DMS53 (cell line): ENCODE measurements at places on chromosomes 4 and X.

- no peak for DNase-seq
Observed at GRCh38 chr4:54278216-54278615, 49.1 kb downstream of the PDGFRA start.

DNA sequence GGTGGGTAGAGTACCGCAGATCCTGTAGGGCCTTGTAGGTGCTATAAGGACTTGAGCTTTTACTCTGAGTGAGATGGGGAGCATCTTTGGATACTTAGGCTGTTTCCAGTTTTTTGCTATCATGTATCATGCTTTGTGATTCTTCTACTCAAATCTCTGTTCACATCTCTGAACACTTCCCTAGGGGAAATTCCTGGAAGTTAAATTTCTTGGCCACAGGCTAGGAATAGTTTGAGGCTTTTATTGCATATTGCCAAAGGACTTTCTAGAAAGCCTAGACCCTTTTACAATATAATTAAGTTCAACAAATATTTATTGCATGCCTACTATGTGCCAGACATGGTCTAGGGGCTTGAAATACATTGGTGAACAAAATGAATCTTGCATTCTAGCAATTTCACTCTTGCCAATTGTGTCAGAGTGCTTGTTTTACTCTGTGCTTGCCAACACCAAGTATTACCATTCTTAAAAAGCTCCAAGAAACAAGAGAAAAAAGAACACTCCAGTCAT, 4.1 kb upstream of the PGRMC1 start:
- no peak for DNase-seq

- no peak for DNase-seq
Observed at GRCh38 chr4:158189422-158189821, 16.6 kb upstream of the GASK1B start.

DNA sequence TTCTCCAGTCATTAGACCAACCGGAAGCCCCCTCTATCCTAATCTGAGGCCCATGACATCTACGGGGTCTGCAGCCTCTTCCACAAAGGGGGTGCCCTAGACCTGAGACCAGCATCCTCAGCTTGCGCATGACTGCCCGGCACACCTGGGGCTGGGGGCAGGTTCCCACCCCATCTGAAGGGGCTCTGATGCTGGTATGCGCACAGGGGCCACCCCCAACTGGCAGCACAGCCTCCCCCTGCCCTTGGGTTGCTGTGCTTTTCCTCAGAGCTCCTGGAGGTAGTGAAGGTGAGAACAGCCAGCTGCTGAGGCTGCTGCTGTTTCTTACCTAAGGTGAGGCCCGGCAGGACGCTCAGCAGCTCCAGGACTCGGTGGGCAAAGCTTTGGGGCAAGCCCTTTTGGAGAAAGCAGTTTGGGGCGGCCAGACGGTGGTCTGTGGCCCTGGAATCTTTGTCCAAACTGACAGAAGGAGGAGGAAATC, 18.9 kb upstream of the CPLX1 start:
- DNase-seq, result no peak

DNA sequence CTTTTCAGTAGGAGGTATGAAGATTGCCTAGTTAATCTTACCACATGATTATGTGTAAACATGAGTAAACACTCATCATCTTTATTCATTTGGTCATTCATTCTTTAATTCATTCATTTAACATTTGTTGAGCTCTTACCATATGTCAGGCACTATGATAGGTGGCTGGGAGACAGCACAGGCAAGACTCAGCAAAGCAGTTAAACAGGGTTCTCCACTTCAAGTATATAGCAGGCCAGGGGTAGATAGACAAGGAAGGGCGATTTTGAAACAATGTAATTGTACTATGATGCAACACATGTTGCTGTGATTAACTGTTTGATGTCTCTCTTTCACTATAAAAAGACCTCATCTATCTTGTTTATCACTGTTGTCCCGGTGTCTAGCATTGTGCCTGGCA, 84.3 kb upstream of the GPR101 start:
- peak; percentile 21 for DNase-seq

DNA sequence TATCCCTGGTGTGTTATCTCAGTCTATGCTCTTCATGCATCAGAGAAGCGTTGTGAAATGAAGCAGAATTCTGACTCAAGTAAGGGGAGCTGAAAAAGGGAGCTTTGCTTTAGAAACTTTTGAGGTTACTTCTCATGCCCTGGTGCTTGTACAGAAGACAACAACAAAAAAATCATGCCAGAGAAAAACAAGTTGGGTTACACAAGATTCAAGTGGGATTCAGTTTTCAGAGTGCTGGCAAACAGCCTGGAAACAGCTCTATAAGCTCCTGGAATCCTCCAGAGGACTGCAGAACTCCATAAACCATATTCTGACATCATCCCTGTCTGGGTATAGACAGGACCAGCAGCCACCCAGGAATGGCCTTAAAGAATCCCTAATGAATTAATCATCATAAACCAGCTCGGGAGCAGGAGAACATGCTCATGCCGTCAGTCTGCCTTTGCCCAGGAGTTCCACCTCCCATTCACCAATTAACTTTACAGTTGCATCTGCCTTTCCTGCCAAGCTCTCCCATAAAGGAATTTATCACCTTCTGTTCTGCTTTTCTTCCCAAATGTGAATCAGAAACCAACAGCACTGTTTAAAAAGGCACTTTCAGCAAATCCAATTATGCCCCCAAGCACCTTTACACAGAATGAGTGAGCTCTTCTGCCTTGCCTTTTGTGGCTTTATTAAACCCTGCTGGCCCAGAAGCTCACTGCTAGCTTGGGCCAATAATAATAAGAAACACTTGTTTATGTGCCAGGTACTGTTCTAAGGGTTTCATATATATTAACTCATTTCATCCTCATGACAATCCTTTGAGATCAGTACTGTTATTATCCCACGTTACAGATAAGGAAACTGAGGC, 54.5 kb upstream of the FBXW7 start:
- peak; percentile 53 for DNase-seq

DNA sequence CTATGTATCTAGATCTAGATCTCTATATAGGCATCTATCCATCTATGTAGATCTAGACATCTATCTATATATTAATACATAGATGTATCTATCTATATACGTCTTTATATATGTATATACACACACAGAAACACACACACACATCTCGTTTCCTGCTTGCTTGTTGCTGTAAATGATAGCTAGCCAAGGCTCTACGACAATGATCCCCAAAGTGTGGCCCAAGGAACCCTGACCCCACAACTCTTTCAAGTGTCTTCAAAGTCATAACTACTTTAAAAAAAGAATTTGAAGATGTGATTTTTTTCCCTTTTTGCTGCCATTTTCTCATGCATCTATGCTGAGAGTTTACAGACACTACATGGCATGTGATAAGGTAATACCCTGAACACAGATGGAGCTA, 28.8 kb downstream of the GYG2 start:
- no peak for DNase-seq

GRCh38 chr4:41573502-41574001, 35.6 kb downstream of the LIMCH1 start:
- DNase-seq, result no peak

GRCh38 chr4:171432536-171432935, 380.7 kb upstream of the GALNTL6 start:
- no peak for DNase-seq

DNA sequence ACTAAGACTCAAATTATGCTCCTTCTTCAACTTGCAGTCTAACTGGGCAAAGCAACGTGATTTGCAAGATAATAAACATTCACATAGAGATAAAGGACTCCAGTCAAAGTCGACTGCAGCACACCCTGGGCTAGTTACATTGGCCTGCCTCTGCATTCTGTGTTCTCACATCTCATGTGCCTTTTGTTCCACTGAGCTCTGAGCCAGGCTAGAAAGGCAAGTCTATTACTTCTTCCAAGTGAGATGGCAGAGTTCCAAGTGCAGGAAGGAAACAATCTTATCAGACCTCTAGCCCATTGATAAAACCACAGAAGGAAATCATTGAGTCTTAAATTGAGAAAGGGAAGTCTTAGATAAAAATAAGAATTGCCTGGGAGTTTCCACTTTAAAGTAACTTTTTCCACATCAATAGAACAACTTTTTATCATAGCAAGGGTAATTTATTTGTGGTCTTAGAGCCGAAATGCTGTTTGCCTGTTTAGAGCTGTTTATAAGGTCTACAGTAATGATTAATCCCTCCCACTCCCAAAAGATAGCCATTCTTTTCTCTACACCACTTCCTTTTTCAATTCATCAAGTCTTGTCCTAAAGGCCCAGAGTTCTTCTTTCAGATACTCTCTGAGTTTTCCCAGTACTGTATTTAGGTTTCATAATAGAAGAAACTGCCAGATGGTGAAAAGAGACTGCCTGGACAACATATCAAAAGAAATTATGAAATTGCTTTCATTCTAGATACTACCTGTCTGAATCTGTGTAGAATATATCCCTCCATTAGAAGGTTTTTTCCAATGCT, 200.2 kb downstream of the GUCY2F start:
- DNase-seq, result no peak

DNA sequence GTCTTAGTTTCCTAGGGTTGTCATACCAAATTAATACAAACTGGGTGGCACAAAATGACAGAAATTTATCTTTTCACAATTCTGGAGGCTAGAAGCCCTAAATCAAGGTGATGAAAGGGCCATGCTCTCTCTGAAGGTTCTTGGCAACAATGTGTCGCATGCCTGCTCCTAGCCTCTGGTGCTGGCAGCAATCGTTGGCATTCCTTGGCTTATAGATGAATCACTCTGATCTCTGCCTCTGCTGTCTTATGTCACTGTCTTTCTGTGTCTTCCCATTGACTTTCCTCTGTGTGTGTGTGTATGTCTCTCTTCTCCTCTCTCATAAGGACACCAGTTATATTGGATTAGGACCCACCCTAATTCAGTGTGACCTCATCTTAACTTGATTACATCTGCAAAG, 15.9 kb upstream of the INTU start:
- DNase-seq, result no peak

GRCh38 chr4:79575709-79576428, 167.8 kb upstream of the GK2 start:
- no peak for DNase-seq

GRCh38 chrX:136954930-136955329, 74.4 kb upstream of the RBMX start:
- DNase-seq, result peak; percentile 58

GRCh38 chr4:25308761-25309160, 3.8 kb upstream of the ZCCHC4 start:
- no peak for DNase-seq

GRCh38 chr4:83782591-83782990, 246.7 kb downstream of the GPAT3 start:
- DNase-seq, result no peak

- peak; percentile 84 for DNase-seq
Observed at GRCh38 chr4:183240581-183241321, 79.3 kb downstream of the CLDN22 start.

GRCh38 chr4:106286611-106287010, 29.4 kb downstream of the TBCK start:
- no peak for DNase-seq

- DNase-seq, result no peak
Observed at GRCh38 chr4:183147196-183147595, 48.1 kb downstream of the WWC2 start.

- DNase-seq, result no peak
Observed at GRCh38 chr4:123776267-123776666, 379.7 kb downstream of the SPRY1 start.

DNA sequence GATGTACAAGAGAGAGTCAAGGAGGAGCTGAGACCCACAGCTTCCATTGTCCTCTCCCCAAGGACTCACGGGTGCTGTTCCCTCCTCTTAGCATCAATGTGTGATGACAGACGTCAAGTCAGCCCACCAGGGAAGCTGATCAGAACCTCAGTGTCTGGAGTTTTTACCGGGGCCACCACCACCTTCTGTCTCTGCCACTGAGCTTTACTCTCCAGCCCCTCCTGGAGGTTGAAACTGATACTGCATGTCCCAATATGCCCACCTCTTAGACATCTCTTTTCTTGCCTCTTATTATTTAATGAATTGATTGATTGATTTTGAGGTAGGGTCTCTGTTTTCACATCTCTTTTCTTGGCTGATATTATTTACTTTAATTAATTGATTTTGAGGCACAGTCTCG, 10.3 kb upstream of the AKAP17A start:
- peak; percentile 58 for DNase-seq
